ENCODE measurements at places on chromosomes 6 and 20.
A peak's percentile ranks its signal among the peaks of the same experiment; 100 is the strongest.

GRCh38 chr6:34531580-34532201 is 24.4 kb downstream of the SPDEF start:
- DNase-seq = no peak

DNA sequence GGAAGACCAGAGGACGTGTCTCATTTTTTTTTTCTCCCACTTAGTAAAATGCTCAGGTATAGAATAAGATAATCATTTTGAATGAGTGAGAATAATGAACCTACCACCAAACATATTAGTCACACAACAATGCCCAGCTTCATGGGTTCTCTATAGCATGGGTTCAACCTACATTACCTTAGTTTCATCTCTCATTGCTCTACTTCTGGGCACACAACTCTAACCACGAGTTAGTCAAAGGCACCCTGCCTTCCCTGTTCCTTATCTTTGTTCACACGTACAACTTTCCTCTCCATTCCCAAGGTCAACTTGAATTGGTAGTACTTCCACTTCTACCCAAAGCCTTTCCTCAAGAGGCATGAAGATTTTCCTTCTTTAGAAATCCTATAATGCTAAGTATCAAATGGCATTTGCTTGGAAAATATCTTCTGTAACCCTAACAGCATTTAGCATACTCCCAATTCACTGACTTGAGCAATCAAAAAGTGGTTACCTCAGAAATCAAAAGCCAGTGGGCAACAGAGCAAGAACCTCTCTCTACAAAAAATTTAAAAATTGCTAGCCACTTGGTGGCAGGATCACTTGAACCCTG is 20.9 kb downstream of the DEK start:
- DNase-seq = no peak

DNA sequence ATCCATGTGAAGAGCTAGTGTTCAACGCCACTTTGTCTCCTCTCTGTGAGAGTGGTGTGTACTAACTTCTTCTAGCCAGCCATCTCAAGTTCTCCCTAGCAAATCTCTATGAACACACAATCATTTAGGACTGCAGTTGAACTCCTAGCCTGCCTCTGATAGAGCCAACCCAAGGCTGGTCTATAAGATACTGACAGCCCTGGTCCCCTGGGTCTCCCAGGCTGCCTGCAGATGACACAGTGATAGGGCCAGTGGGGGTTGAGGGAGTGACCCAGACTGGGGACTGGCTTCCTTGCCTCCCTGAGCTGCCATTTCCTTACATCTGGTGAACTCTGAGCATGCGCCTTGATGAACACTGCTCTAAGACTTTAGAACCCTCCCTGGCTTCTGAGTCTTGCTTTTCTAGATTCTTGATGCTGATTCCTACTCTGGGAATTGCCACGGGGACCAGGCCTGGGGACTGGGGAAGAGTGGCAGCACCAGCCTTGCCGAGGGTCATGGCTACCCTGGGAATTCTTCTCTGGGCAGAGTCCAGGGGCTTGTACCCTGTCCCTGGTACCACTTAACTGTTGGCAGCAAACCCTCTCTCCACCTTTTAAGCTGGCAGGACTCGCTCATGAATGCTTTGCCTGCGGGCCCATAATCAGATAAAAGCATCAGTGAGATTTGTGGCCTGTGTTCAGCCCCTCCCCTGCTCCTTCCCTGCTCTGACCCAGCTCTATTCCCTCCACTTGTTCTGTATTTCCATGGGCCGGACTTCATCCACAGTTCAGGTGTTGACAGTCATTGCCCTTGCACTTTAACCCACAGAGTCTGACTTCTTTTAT is 130.8 kb upstream of the CHD6 start:
- no peak for DNase-seq

DNA sequence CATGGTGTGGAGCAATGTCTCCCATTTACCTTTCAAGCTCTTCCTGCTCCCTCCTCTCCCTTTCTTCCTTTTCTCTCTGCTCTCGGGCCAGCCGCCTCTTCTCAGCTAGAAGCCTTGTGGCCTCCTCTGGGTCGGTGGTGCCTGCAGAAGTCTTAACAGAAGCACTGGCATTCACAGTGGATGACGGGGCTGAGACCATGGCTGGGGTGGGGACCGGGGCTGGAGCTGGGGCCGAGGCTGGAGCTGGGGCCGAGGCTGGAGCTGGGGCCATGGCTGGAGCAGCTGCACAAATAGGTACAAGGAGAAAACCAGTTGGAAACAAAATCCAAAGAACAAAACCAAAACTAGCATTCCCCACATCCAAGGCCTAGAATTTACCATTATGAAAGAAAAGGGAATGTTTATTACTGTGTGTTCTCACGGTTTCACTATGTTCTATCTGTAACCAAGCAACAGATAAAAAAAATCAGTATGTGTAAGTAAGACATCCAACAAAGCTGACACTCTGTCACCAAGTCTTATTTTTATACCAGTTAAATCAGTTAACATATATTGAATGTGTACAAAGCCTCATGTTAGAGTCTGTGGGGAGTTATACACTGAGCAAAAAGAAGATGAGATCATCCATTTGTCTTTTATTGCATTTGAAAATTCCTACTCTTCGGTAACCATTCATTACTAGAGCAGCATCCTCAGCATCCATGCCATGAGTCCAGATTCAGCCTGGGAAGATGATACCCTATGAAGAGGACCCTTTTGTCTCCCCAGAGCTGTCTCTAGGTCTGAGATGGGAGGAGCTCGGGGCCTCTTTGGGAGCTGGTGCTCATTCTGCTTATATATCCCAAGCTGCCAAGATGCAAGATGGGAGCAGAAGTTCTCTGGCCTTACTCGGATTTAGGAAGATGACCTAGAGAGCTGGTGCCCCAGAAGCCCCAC is 73.0 kb upstream of the BCLAF1 start:
- no peak for DNase-seq

DNA sequence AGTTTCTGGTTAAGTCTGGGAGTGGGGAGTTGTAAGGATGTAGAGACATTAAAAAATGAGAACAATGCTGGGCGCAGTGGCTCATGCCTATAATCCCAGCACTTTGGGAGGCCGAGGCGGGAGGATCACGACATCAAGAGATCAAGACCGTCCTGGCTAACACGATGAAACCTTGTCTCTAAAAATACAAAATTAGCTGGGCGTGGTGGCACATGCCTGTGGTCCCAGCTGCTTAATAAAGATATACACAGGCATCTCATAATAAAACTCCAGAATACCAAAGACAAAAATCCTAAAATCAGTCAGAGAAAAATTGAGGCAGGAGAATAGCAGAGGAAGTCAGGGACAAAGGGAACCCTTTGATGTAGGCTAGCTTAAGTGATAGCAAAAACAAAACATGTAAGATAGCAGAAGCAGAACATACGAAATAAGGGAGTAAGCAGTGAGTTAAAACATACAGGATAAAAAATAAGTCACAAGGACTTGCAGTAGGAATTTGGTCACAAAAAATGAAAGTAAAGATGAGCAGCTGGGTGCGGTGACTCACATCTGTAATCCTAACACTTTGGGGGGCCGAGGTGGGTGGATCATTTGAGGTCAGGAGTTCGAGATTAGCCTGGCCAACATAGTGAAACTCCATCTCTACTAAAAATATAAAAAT is 23.6 kb downstream of the DDX43 start:
- no peak for DNase-seq

GRCh38 chr20:62065674-62066338 is at the start of gene TAF4:
TSS of gene TAF4 (minus strand) at chr20:62065881. CDS start at chr20:62065810, 71 bp downstream.
- peak; percentile 78 for DNase-seq

DNA sequence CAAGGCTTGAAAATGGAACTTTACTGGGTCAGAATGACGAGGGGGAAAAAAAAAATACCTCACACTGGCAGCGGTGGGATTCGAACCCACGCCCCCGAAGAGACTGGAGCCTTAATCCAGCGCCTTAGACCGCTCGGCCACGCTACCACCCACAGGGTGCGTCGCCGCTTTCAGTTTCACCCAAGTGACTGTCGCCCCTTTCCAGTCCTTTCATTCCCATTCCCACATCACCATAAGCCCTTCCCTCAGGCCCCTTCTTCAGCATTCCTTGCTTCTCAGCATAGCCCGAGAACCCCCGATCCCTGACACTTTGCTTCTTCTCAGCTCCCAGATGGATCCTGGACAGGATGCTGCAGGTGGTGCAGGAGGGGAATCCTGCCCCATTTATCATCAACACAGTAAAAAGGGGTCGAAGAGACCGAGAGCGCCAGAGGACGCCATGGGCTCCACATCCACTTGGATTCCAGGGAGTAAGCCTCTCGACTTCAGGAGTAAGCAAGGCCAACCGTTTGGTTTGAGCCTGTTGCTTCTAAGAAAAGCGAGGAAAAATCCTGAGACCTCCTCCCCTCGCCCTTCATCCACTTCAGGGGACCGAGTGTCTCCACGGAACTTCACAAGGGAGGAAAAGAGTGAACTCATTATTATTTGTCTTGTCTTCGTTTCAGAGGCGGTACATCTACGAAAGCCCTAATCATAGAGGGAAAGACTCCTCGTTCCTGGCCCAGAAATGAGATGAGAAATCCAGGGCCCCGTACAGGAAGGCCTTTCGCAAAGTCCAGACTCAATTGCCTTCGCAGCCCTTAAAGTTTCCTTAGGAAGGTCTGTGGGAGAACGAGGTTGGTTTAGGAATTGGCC is 20.0 kb upstream of the TRIM27 start:
- DNase-seq = peak; percentile 73

DNA sequence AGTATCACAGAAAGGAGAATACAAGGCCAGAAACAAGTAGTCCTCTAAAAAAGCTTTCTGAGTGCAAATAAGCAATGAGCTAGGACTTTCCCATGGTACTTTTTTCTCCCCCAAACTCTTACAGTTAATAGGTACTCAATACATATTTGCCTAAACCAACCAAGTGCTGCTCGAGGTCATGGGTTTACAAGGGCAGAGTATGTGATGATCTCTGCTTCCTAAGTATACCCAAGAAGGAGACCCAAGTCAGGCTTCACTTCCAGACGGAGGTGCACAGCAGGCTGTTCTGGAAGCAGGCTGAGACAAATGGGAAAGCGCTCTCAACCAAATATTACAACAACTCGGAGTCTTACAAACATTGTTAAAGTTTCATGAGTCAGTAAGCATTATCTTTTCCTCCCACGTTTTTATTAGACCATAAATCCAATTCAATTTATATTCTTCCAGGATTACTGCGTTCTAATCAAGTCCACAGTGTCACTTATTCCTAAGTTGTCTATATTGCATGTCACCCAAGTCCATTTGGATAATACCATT is 8.1 kb downstream of the FYN start:
- no peak for DNase-seq

DNA sequence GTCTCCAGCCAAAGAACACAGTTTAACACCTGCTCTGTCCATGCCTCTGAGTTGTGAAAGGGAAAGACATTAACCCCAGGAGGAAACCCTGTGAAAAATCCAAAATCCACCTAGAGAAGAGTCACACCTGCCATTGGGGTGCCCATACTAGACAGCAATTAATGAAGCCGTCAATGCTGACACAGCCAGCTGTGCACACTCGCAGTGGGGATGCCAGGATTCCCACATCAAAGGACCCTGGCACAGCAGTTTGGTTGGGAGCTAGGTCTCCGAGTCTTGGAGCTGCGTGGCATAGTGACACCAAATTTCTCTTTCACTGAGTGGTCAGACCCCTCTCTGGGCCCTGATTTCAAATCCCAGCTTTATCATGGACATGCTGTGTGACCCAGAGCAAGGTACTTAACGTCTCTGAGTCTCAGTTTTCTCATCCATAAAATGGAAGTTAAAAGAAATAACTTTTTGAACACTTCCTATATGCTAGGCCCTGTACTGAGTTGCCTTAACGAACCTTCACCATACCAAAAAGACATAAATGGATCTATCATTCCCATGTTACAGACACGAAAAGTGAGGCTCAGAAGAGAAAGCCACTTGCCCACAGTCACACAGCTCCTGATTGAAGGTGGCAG is 30.8 kb downstream of the BPIFB1 start:
- DNase-seq = no peak

- DNase-seq = no peak
Observed at GRCh38 chr6:151422981-151423380, 28.9 kb downstream of the RMND1 start.

DNA sequence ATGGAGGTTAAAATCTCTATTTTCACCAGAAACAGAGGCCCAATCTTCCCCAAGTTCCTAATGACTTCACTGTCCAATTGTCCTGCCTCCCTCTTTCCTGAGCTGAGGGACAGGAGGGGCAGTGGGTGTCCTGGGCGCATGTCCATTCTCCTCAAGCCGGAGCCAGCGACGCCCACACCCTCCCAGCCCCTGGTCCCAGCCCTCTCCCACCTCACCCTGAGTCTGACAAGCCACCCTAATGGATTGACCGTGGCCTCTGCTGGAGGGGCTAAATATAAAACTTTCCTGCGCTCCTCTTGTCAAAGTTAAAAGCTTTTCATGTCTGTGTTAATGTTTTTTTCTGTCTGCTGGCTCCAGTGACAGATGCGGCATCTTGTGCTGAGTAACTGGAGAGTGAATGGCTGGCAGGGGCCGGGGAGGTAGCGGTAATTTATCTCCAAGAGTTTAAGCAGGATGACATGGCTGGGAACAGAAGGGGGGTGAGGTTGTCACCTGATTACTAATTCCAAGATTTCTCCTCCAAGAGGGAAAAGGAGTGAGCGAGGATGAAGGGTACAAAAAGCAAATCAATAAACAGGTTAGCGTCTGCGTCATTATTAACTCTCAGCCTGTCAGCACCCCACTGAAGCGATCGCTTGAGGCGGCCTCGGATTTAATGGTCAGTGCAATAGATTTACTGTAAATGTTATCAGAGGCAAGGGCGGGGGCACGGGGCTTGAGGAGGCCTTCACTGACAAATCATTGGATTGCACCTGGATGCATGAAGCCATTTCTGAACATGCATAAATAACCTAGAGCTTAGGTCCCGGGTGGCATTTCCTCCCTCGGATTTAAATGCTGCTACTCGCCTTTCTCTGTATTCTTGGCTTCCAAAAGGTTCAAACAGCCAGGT is 118.1 kb upstream of the MAFB start:
- no peak for DNase-seq

DNA sequence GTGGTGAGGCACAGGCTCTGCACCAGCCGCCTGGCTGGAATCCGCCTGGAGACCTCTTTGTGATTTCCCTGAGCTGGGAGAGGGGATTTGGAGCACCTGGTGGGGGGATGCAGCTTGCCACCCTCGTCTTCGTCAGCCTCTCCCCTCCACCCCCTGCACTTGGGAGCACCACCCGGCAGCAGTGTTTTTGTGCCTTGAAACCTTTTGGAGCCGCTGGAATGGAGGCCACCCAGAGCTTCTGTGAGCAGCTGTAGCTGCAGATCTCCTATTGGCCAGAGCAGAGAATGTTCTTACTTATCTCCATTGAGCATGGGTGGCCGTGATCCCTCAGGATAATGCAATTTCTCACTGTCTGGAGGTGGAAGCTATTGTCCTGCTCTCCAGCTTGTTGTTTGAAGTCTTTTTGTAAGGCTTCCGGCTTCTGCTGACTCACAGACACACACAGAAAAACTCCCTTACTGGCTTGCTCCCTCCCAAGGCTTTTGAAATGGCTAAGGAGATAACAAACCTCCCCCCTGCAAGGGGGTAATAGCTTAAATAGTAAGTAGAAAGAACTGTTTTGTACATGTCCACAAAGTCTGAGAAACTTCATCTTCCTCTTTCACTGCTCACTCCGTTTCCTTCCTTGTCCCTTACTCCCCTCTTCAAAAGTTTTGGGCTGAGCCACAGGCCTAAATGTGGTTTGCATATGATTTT is 271.2 kb downstream of the PRL start:
- DNase-seq = no peak
